ENCODE measurements at places on chromosomes 5 and 9.

GRCh38 chr5:132060501-132061161 is at the start of gene IL3:
IL3 (plus strand) TSS chr5:132060655; CDS start chr5:132060707, 52 bp downstream.
- DNase-seq: no peak

DNA sequence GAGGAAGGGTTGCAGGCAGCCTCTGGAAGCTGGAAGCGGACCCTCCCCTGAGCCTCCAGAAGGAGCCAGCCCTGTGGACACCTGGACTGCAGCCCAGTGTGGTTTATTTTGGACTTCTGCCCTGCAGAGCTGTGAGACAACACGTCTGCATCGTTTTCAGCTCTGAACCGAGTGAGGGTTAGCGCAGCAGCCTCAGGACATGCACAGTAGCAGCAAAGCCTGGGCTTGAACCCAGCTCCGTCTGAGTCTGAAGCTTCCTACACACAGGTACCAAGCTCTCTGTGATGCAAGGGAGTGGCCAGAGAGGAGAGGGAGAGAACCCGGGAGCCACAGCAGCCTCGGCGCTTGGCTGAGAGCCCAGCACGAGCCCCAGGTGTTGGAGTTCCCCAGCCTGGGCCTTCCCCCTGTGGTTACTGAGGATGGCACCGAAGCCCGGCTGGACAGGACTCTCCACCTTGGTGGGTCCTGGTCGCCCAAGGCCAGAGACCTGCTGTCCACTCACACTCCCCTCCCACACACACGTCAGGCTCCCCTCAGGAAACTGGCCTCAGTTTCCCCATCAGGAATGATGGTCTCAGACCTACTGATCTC is 128.2 kb downstream of the OLFM1 start:
- DNase-seq: no peak

DNA sequence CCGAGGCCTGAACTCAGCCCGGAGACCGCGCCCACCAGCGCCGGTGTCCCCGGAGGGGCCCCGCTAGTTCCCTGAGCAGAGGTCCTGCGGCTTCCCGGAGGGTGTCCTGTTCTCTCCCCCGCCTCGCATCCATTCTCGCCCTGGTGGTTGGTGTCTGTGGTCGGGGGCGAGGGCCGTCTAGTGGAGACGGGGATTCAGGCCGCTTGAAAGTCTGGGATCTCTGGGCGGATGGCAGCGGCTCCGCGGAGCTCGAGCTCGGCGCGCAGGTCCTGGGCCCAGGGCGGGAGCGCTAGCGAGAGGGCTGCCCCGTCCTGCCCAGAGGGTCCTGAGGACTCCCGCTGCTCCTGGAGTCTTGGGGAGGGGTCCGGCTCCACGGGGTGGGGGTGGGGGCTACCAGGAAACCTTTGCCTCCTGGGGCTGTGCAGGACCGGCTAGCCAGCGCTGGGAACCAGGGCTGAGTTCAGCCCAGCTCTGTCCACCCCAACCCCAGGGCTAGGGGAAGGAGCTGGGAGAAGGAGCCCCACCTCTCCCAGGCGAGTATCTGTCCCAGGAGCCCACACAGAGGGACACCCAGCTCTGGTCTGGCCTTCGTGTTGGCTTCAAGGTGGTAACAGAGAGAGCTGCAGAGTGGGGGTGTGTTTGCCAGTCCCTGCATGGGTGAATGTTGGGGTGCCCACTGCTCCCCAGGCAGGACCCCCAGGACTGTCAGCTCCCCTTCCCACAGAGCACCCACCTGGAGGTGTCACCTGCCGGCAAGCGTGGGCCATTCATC is 4.0 kb downstream of the TOR4A start:
- no peak for DNase-seq

DNA sequence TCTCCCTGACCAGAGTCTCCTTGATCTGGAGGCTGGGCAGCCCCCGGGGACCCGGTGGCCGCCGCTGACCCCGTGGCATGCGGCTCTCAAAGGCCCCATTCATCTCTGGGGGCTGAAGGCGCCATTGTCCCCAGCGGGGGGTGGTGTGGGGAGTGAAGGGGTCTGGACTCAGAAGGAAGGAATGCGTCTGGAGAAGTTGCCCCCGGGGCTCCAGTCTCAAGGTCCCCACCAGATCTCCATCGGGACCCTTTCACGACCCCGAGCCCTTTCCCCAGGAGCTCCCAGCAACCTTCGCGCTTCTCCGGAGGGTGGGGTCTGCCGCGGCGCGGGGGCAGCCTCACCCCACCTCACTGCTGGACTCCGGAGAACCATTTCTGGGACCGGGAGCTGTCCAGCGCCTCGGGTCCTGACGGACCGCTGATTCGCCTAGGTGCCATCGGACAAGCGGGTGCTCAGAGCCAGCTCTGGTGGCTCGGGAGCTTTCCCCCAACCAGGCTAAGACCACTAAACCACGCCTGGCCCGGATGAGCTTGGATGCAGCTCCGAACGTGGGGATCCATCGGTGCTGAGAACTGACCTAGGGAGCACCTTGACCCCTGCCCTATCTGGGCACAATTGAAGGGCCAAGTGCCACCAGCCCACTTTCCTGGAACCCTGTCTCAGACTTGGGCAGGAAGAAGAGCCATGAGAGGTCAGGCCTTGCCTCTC is 5.1 kb upstream of the PCDH1 start:
- no peak for DNase-seq

DNA sequence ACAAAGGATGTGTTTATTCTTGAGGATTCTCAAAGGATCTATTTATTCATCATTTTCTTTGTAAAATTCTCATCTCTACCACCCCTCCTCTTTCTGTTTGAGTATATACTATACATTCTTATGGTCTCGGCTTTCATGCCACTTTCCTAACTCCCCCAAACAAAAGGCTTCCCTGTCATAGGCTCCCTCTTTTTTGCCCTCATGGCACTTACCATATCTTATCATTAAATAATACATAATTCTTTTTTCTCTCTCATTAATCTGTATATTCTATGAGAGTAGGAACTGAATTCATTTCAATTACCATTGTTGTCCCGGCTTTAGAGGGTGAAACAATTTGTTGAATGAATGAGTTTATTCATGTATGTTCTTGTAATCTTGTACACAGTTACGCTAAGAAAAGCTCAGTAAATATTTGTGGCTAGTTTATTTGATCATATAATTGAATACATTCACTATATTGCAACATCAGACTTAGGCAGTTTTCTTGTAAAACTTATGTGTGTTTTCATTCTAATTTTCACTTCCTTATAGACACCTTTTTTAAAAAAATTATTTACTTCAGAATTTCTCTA is 254.6 kb downstream of the EDIL3 start:
- no peak for DNase-seq

DNA sequence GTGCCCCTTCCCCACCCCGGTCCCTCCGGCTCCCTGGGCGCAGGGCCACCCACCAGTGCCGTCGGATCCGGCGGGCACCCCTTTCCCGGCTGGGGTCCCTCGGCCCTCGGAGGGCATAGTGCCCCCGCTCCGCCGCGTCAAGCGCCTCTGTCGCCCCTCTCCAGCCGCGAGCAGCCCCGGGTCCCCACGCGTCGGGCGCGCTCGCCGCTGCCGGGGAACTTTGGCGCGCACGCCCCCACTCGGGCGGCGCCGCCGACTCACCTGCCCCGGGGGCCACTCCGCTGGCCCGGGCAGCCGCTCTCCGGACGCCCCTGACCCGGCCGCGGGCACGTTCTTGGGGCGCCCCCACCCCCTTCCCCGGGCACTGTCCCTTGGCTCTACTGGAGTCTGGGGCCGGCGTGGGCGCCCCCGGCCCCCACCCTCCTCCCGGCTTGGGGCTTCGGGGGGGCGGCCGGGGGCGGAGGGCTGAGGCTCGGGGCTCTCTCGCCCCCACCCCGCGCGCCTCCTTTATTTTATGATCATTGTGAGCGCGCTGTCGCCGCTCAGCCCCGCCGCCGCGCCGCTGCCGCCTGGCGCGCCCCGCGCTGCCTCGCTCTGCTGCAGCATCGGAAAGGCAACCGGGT is 1.1 kb upstream of the FAM78A start:
- no peak for DNase-seq

Measured in T-helper 9 cell (primary cell).